ENCODE measurements at places on chromosomes 16 and 17. TPM values are rescaled to one million over a fixed set of nuclear protein-coding genes. Genes with fewer than 3 reads are reported as not detected.

The NGFR gene
- total RNA-seq: 6.8 TPM

The CDH8 gene
- 11.7 TPM for total RNA-seq

GRCh38 chr16:76389126-76389525, 111.9 kb downstream of the CNTNAP4 start:
- DNase-seq: no peak

GRCh38 chr17:56521414-56522141, 71.9 kb upstream of the NOG start:
- DNase-seq: peak; percentile 27

DNA sequence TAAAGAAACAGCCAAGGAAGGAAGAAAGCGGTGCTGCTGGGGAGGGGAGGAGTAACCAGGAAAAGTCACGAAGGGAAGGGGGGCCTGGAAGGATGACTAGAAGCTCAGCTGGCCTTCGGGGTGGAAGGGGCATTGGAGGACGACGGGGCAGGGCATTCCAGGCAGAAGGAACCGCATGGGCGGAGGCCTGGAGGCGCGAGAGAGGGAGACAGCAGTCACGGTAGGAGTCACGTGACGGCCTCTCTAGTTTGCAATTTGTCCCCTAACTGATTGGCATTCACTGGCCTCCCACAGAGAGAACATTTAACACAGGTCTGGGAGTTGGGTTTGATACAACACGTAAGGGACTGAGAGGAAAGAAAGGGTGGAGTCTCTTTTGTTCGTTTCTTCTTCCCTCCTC, 63.9 kb downstream of the RTN4RL1 start:
- DNase-seq: peak; percentile 80

DNA sequence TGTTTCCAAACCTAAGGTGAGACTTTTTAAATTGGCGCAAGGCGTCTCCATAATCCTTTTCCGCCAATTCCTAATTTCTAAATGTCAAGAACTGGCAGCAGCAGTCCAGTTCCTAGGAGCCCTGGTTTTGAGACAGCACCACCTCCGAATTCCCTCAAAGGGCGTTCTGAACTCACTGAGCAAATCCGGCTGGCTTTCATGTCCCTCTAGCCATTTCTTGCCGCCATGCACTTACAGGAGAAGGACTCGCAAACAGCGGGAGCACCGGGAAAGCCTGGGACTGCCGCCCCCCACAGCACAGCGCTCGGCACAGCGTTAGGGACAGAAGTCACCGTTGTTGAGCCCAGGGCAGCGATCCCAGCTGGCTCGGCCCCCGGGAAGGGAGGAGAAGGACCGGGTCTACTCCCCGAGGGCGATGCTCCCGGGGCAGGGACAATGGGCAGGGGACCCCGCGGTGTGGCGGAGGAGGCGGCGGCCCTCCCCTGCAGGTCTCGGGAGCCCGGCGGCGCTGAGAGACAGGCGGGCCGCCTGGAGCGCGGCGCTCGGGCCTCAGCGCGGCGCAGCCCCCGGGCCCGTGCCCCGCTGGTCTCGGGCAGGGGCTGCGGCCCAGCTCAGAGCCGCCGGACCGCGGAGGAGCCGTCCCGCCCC, 545 bp downstream of the ARHGAP17 start:
- DNase-seq: peak; percentile 70

DNA sequence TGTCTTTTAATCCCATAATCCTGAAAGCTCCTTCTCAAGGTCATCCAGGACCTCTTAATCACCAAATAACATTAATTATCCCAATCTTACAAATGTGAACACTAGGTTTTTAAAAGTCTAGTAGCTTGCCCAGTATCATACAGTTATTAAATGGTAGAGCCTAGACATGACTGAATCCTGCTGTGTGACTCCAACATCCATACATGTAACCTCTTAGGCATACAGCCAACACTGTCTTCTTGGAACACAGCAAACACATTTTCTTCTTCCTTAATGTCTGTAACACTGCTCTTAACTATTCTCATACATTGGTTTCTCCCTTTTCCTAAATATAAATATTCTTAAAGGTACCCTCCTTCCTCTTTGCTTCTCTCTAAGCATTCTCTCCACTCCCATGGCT, 13.7 kb downstream of the BRIP1 start:
- no peak for DNase-seq

GRCh38 chr17:2881295-2881694, 85.1 kb downstream of the RAP1GAP2 start:
- DNase-seq: no peak

DNA sequence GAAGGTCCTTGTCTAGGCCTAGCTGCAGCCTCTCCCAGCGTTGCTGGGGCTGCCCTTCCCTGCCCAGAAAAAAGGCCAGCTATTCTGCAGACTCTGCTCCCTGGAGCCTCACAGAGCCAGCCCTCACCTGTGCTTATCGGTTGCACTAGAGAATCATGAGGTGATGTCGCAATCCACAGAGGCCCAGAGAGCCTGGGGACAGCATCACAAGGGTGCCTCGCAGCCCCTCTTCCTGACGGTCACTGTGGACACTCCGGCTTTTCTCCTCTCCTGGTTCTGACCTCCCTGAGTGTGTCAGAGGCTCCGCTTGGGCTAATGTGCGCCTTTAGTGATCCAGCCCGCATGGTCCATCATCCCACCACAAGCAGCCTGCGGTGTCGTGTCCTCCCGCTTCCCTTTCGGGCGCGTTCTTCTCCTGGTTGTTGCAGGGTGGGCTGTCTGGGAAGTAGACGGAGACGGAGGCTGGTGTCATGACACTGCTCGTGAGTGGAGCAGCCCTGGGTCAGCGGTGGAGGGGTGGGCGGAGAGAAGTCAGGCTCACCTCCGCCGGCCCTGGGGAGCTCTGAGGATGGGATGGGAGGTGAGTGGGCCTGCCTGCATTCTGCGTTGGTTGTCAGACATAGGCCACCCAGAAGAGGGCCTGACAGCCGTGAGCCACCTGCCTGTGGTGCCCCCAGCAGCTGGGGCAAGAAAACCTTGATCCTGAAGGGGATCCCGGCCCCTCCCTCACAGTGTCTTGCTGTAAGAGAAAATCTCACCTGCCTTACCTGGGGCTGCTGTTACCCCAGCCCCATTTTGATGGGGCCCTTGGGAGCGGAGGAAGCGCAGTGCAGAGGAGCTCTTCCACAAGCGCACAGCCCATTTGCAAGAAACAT, 165.9 kb upstream of the CHMP6 start:
- no peak for DNase-seq

GRCh38 chr16:9256196-9256595, 164.8 kb downstream of the HAPSTR1 start:
- DNase-seq: peak; percentile 94

GRCh38 chr17:78020717-78021108, 62.2 kb downstream of the TNRC6C start:
- no peak for DNase-seq

Data from GM23338 (cell line).